Coronary artery (tissue), 2 donors: ENCODE measurements at places on chromosomes 13 and 19.

DNA sequence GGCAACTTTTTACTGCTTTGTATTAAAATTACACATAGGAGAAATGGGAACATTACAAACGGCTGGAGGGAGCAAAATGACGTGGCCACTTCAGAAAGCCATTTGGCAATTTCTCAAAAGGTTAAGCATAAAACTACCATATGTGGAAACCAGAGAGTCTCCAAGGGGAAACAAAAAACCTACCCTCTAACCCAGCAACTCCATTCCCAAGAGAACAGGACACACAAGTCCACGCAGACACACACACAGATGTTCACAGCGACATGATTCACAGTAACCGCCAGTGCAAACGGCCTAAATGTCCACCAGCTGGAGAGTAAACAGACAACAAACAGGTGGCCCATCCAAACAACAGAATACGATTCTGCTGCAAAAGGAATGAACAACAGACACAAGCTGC, 37.2 kb downstream of the STK24 start:
- DNase-seq = no peak

DNA sequence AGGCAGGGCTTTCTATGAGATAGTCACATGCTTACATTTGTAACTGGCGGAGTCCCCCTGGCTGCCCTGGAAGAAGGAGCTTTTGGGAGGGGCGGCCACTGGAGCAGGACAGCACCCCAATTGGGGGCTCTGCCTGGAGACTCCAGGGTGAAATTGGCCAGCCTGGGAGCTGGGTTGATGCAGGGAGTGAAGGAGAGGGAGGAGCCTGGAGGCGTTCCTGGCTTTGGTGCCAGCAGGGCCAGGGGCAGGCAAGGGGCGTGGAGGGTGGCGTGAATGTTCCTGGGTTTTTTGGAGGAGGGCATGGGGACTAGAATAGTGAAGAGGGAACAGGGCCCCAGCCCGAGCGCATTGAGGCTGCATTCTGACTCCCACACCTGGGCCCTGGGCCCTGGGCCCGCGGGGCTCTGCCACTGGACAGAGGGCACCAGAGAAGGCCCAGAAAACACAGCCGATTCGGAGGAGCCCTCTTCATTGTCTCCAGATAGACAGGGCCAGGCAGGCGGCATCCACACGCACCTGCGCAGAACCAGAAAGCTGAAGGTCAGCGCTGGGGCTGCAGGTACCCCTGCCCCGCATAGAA, 29.5 kb downstream of the COMP start:
- no peak for DNase-seq

- DNase-seq = no peak
These were observed 1.2 kb downstream of the KLK14 start for GRCh38 chr19:51081476-51081875.

- DNase-seq = no peak
These were observed 82.3 kb downstream of the RNASEH2B start for GRCh38 chr13:50991579-50992521.

DNA sequence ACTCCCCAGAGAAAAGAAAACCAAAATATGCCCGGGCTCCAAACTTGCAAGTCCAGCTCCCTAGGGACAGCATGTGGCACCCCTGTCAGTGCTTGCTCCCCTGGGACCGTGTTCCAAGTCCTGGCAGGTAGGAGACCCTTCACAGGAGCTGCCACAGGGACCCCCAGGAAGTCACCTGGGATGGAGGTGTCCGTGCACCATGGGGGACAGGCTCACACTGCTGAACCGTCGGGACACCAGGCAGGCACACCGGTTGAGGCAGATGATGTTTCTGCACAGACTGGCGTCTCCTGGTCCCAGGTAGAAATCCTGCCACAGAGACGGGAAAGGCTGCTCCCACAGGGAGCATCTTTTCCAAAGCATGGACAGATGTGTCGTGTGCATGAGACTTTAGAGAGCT, 11.7 kb upstream of the PROZ start:
- peak; percentile 49 for DNase-seq

- DNase-seq = no peak
These were observed 19.6 kb downstream of the SUPT20H start for GRCh38 chr13:37039896-37040295.
